ENCODE measurements at places on chromosomes 5 and 9.

- DNase-seq, result peak; percentile 4
Measured at GRCh38 chr5:121503111-121503840, 348.4 kb upstream of the FTMT start.

DNA sequence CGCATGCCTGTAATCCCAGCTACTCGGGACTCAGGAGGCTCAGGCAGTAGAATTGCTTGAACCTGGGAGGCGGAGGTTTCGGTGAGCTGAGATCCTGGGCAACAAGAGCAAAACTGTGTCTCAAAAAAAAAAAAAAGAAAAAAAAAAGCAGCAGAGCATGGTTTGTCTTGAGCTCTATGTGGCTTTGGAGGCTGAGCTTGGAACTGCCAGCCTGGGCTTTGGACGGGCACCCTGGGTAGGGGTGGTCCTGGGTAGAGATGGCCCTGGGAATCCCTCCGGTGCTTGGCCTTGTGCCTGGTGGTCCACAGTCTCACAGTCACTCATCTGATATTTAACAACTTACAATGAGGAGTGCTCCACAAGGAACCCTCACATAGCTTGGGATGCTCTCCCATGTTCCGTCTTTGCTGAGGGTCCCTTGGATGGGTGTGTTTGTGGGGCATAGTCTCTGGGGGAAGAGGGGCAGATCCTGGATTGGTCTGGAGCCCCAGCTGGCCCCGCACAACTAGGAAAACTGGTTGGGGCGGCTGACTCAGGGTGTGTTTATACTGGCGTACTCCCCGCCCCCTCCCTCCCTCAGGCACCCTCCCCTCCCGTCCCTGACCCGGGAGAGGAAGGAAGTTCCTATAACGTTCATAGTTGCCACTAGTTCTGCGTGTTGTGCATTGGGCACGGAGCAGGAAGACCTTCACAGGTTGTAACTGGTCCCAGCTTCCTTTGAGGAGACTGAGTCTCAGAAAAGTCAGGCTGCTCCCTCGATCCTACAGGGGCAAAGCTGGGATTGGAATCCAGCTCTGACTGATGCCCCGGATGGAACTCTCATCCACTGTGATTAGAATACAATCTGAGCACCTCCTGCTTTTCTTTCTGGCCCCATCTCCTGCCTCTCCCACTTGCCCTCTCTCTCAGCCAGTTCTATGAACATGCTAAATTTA lies 11.2 kb downstream of the IER5L start:
- peak; percentile 91 for DNase-seq

DNA sequence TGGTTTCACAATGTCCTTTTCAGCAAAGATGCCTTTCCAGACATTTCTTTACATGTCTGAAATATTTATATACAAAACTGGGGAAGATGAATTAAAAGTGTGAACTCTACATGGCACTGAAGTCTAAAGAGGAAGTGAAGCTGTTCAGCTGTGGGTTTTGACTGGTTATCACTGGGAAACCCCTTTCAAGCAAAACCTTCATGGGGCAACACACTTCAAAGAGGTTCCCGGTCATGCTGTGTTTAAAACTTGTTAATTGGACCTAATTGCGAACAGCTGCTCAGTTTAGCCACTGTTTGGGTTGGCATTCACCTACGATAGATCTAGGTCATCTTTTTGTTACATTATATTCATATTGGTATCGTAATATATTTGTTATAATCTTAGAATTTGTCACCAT lies 20.0 kb upstream of the GDNF start:
- no peak for DNase-seq

GRCh38 chr5:149333711-149334443 lies 11.4 kb upstream of the GRPEL2 start:
- peak; percentile 42 for DNase-seq

GRCh38 chr9:133525677-133526076 lies 918 bp upstream of the MYMK start:
- DNase-seq, result no peak
